Activated T-cell treated with anti-CD3 and anti-CD28 coated beads, Interleukin-2, amount 50 U/mL, for 48 hours (primary cell): ENCODE measurements at places on chromosomes 6 and 20.

- no peak for DNase-seq
Measured at GRCh38 chr6:163086624-163086920, 327.9 kb upstream of the QKI start.

DNA sequence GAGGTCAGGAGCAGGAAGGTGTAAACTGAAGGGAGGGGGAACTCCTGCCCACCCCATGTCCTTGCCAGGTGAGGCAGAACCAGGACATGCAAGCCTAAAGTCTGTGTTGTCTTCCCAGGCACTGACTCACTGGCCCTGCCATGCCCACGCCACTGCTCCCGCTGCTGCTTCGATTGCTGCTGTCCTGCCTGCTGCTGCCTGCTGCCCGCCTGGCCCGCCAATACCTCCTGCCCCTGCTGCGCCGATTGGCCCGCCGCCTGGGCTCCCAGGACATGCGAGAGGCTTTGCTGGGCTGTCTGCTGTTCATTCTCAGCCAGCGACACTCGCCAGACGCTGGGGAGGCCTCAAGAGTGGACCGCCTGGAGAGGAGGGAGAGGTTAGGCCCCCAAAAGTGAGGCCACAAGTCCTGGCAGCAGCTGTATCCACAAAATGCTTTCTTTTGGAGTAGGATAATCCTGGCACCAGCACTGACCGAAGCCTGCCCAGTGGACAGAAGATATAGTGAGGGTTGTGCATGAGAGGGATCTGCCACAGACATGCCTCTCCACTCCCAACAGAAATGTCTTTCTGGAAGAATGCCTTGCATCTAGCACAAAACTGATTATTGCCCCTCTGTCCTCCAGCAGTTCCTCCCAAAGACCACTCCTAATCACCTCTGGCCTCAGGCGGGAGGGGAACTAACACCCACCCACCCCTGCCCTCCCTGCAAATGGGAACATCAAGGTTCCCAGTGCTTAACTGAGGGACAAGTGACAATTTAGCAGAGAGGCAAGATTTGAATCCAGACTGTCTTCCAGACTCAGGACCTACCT lies 812 bp downstream of the MYMX start:
- DNase-seq = no peak

GRCh38 chr6:37007340-37008043 lies 2.0 kb downstream of the FGD2 start:
- no peak for DNase-seq

GRCh38 chr6:15310680-15311079 lies 64.8 kb downstream of the JARID2 start:
- no peak for DNase-seq

DNA sequence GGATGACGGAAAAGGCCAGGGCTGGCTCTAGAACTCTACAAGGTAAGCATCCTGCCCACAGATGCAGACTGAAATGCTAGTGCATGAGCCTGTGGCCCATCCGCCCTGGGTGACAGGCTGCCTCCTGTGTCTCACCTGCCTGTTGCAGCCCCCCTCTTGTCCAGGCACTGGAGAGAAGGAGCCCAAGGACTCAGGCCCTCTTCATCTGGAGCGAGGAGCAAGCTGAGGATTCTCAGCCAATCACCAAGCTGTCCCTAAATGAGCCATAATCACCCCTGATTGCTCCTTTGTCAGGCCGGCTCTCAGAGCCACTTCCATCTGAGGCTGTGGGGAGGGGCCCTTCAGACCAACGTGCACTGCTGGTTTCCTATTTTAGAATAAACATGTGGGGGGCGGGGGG lies 10.0 kb upstream of the SLC32A1 start:
- no peak for DNase-seq

GRCh38 chr20:58573257-58573656 lies 58.1 kb upstream of the APCDD1L start:
- no peak for DNase-seq

DNA sequence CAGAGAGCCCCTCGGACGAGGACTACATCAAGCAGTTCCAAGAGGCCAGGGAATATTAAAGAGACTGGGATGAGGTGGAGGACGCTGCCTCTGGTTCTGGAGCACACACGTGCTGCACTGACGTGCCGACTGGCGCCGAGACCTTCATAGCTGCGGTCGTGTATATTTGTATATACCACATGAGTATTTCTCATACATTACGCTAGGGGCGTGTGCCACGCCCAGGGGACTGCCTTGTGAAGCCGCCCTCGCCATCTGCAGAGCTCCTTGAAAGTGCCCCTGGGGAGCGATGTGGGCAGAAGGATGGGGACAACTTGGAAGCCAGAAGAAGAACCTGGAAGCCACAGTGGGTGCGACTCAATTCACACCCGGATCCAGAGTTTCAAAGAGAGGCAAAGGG lies 78.3 kb downstream of the ISM1 start:
- no peak for DNase-seq

GRCh38 chr20:37356387-37356786 lies 10.4 kb downstream of the SRC start:
- DNase-seq = no peak

GRCh38 chr6:111254004-111254778 lies 166.9 kb downstream of the SLC16A10 start:
- DNase-seq = no peak

- no peak for DNase-seq
Measured at GRCh38 chr6:15689586-15690482, 27.0 kb upstream of the DTNBP1 start.

DNA sequence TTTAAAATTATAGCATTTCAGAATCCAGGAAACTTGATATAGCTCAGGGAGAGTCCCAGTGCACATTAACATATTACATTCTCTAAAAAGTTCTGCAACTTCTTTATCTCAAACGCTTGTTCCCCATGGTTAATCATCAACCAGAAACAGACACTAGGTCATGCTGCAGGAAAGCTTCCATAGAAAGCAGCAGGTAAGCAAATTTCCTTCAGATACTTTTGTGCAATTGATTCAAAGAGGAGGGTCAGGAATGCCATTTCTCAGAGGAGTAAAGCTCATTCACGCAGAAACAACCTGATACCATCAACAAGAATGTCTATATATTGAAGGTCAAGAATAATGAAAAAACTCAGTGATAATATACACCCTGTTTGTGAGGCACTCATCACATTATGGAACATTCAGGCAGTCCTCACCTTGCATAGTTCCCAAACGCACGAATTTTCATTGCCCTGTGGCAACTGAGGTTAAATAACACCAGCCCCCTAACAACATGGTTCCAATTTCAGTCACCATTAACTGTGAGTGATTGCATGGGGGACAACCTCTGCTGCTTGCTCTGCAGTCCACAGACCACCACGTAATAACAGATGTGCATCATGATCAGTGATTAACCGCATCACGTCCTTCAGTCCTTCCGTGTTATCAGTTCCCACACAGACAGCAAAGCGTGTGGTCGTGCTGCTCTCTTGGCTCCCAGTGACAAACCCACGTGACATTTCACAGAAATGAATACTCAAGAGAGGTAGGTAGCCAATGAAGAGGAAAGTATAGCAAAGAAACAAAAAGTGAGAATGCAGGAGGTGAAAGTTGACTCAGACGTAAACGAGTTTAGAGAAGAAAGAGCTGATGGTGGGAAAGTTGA lies 95.7 kb downstream of the LY86 start:
- peak; percentile 50 for DNase-seq

GRCh38 chr20:38961530-38962043 lies 557 bp upstream of the DHX35 start:
- DNase-seq = no peak

DNA sequence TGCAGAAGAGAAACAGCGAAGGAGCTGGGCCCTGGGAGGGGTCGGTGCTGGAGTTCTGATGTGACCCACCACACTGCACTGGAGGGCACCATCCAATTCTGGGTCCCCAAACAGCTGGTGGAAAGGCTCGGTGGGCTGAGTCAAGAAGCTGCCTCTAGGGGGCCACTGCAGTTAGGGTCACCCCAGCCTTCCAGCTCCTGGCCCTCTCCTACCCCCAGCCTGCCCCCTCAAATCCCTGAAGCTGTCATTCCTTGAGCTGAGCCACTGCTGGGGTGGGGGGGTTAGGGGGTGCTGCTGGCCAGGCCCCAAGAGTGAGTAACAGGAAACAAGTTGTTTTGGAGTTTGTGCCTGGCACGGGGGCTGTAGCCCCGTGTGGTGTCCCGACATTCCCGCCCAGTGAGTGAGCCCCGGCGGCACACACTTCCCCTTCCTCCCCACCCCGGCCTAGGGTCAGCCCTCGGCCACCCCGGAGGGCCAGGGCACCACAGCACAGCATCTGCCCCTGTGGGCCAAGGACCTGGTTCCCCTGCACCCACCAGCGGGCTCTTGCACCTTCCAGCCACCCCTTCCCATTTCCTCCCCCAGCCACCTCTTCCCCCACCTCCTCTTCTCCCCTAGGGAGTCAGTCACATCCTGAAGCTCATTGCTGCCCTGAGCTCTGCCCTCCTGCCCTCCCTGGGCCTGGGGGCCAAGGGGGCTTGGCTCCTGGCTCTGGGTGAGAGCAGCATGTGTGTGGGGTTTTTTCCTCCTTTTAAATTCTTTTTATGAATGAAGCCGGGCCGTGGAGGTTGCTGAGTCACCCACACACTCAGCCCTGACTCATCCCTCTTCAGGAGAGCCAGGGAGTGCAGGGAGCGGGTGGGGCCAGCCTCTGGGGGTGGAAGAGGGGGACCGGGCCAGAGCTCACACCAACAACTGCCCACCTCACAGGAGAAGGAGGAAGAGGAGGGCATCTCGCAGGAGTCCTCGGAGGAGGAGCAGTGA lies 4.6 kb downstream of the SMIM29 start:
- DNase-seq = peak; percentile 83

GRCh38 chr6:84943905-84944304 lies 179.5 kb upstream of the TBX18 start:
- no peak for DNase-seq

DNA sequence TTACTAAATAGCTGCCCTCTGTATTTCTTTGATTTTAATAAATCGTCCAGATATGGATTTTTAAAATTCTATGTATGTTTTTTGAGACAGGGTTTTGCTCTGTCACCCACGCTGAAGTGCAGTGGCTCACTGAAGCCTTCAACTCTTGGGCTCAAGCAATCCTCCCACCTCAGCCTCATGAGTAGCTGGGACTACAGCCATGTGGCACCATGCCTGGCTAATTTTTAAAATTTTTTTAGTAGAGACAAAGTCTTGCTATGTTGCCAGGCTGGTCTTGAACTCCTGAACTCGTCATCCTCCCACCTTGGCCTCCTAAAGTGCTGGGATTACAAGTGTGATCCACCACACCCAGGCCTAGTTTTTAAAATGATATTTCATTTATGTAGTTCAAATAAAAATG lies 47.4 kb upstream of the DDR1 start:
- no peak for DNase-seq
